ENCODE measurements at places on chromosomes 11 and 22.

GRCh38 chr11:83681031-83681781 is 395.0 kb upstream of the CCDC90B start:
- peak; percentile 68 for DNase-seq

DNA sequence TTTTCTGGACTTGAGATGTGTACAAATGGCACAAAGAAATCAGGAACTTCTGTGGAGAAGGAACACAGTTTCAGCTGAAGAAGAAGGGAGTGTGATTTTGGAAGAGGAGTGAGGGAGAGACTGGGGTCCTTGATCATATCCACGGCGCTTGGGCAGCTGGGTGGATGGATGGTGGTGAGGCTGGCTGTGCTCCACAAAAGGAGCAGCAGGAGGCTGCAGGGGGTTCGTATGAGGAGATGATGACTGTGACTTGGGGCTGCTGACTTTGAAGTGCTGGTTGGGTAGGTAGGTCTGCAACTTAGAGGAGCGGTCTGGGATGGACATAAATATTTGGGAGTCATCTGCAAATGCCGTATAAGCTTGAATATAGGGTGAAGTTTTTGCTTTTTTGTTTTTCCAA is 1.3 kb upstream of the DCHS1 start:
- no peak for DNase-seq

GRCh38 chr22:20625270-20625669 is 117.9 kb downstream of the MED15 start:
- DNase-seq = no peak

DNA sequence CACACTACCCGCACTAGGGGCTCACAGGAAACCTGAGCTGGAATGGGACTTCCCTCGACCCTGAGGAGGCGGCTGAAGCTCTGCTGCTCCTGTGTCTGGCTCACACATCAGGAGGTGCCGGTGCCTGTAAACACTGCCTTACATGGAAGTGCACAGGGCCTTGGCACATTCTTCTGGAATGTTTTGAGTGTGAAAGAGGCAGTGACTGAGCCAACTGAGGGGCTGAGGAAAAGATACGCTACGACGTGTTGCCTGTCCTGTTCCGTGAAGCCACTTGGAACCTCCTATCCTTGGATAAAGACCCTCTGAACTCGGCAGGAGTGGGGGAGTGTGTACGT is 10.5 kb downstream of the TXN2 start:
- DNase-seq = no peak

DNA sequence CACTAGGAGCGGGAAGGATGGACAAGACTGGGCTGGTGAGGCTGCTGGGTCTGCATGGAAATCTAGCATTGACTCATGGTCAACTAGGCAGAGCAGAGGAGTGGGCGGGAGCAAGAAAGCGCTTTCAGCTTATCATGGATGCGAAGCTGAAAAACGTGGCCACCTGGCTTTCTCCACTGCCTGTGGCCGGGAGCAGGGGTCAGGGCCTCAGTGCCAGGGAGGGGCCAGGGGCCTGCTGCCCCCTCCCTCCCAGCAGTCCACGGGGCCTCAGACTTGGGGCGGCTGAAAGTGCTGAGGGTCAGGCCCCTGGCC is 45.5 kb downstream of the ALX4 start:
- no peak for DNase-seq

DNA sequence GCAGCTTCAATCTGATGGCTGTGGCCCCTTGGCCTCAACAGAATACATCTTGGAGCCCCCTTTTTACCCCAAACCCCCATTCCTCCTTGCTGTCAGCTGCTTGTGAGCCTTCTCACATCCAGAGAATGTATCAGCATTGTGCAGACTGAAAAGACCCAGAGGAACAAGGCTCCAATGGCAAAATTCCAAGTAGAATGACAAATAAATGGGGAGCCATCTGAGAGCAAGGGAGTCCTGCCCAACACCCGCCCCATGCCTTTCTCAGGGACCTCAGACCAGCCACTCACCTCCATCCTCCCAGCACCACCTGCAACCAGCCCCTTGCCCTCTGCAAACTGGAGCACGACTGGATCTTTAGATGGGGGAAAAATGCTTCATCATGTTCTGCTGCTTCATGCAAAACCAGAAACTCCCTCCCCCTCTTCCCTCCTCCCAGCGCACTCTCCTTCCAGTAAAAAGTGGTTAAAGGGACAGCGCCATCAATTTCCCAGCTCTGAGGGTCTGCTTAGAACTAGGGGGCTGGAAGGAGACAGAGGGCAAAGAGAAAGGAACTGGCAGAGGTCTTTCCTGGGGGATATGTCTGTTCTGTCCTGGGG is 2.2 kb upstream of the NEFH start:
- no peak for DNase-seq

DNA sequence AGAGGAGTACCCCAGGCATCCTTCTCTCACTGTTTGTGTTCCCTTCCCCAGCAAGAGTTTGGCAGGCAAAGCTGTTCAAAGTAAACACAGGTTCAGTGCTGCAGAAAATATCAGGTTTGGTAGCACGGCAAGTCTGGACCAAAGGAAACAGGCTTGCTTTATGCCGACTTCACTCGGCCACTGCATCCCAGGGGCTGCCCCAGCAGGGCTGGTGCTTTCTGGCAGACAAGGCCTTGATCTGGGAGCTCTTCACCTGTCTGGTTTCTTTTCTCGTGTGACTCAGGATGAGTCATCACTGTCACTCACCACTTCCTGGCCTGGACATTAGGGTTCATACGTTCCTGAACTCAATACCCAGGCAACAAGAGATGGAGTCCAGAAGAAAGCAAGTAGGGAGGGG is 52.6 kb upstream of the NAV2 start:
- DNase-seq = no peak

- no peak for DNase-seq
Observed at GRCh38 chr11:118067006-118067405, 9.9 kb upstream of the TMPRSS4 start.
